NCI-H1105 (cell line): ENCODE measurements at places on chromosomes 4 and X.

DNA sequence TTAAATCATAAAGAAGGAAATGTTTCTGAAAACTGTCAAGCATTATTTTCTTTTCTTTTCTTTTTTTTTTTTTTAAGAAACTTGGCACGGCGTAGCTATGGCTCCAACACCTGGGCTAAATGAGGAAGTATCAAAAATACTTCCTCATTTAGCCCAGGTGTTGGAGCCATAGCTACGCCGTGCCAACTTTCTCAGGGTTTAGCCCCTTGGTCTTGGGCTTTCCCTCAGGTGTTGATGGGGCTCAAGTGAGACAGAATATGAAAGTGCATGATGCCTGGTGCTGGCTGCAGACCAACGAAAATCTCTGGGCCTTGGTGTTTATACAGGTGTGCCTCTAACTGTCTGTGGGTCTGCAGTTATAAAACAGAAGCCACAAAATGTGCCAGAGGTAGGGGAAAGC, 132.7 kb downstream of the ARHGAP24 start:
- DNase-seq = peak; percentile 83

DNA sequence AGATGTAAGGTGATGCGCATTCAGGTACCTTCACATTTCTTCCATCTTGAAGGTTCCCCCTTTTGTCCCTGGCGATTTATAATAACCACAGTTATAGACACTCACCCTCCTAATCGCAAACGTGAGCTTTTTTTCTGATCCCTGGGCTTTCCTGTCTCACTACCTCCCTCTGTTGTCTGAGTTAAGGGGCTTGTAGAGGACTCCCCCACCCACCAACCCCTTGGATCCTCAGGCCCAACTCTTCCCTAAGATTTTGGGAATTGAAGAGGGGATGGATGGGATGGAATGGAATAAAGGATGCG, 1.4 kb downstream of the CNKSR2 start:
- DNase-seq = peak; percentile 16

DNA sequence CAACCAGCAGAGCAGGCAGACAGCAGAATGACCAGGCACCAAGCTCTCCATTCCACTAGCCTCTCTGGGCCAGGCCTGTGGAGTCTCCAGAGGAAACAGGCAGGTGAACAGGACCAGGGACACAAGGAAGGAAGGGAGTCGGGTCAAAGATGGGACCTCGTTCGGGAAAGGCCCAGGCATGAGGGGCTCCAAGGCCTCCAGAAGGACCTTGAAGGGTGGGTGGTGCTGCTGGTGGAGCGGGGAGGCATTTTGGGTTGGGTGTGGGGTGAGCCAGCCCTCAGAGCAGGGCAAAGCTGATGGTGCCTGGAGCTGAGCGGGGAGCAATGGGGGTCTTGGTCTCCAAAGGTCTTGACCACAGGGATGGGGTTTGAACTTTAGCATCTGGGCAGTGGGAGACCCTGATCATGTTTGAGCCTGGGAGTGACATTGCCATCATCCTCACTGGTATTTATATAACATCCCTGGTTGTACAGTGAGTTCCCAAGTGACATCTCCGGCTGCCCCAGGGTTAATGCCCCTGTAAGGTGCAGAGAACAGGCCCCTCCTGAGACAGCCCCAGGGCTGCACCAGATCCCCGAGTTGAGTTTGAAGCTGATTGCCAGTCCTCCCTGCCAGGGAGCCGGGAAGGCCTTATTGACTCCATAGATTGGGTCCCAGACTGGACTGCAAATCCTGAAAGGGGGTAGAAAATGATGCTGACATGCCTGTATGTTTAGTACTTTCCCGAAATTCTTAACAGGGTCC, 52.7 kb downstream of the PSAPL1 start:
- DNase-seq = no peak

- no peak for DNase-seq
Measured at GRCh38 chr4:19241895-19242294, 1009.8 kb upstream of the SLIT2 start.
